ENCODE measurements at places on chromosomes 3 and 15.

GRCh38 chr3:73100741-73101559 lies 39.5 kb downstream of the EBLN2 start:
- peak; percentile 49 for DNase-seq

GRCh38 chr15:83094583-83094982 lies 12.9 kb upstream of the TM6SF1 start:
- DNase-seq: no peak

- no peak for DNase-seq
Observed at GRCh38 chr3:127738192-127738840, 65.6 kb downstream of the ABTB1 start.

- DNase-seq: no peak
Observed at GRCh38 chr15:63559753-63560152, 37.4 kb upstream of the FBXL22 start.

GRCh38 chr3:58010562-58010961 lies 2.3 kb downstream of the FLNB start:
- no peak for DNase-seq

- DNase-seq: no peak
Observed at GRCh38 chr15:45495588-45495987, 27.0 kb downstream of the SLC30A4 start.

DNA sequence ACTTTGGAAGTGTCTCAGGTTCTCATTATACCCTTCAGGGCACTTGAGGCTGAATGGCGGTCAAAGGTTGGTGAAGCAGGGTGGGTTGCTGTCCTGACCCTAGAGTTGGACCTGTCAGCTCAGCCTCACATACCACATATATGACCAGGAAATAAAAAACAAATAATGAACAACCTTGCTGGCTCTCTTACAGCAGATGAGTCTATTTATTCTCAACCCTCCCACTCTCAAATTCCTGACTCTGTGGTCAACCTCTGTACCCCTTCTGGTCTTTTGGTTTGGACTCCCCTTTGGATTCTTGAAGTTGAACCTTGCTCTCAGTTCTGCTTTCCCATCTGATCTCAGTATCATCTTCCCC lies 16.9 kb downstream of the PPP2R3A start:
- DNase-seq: no peak

GRCh38 chr3:164306042-164306441 lies 772.3 kb downstream of the SI start:
- no peak for DNase-seq

GRCh38 chr3:152126260-152126659 lies 142.5 kb upstream of the MBNL1 start:
- DNase-seq: no peak

- no peak for DNase-seq
Observed at GRCh38 chr3:52896613-52897012, 735 bp downstream of the STIMATE start.

DNA sequence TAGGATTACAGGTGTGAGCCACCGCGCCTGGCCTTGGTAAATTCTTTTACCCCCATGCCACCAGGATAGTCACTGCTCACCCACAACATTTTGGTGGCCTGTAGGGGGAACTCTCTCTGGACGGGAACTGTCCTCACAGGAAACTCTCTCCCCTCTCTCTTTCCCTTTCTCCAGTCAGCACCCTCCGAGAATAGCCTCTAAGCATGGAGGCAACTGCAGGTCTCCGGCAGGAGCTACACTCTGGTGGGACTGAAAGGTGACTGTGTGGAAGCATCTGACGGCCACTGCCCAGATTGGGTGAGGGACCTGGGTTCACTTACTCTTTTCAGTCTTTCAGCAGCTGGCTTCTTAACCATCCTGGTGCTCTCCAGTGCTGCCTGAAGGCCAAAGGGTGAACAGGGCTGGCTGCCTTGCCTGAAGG lies 21.3 kb downstream of the TRANK1 start:
- no peak for DNase-seq

DNA sequence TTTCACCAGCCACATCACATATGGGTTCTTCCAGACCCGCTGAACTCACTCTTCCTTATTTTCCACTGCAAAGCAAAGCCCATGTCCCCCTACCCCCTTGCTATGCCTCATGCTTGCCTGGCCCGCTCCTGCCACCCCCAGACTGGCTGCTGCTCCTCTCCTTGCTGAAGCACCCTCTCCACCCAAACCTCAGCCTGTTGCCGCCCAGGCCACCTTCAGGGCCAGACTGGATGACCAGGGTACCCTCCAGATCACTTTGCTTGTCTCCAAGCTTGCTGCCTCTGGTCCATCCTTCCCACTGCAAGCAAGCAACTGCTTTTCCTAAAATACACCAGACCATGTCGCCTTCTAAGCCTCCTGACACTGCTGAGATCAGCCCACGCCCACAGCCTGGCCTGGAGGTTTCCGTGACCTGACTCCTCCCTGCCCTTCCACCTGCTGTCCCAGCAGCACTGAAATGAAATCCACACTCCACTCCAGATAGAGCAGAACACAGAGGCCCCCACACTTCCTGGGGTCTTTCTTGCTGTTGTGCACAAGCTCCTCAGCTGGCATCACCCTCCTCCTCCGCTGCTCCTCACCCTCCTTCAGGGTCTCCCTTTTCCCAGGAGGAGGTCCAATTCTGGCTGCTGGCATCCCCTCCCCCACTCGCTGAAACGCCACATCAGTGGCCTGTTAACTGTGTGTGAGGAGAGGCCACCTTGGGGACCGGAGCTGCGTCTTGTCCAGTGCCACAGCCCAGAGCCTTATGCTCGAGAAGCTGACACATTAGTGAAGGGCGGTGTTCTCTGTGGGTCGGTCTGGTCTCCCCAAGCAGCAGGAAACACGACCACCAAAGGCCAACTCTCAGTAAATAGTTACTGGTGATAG lies 99.1 kb downstream of the ADCY5 start:
- no peak for DNase-seq

- peak; percentile 47 for DNase-seq
Observed at GRCh38 chr3:62876064-62876463, 848 bp upstream of the CADPS start.

- peak; percentile 83 for DNase-seq
Observed at GRCh38 chr15:50181969-50182218, at the start of gene SLC27A2. Gene SLC27A2 (plus strand): TSS chr15:50182196. CDS start chr15:50182428, 232 bp downstream.

GRCh38 chr3:193498215-193498614 lies 56.5 kb downstream of the ATP13A4 start:
- no peak for DNase-seq

DNA sequence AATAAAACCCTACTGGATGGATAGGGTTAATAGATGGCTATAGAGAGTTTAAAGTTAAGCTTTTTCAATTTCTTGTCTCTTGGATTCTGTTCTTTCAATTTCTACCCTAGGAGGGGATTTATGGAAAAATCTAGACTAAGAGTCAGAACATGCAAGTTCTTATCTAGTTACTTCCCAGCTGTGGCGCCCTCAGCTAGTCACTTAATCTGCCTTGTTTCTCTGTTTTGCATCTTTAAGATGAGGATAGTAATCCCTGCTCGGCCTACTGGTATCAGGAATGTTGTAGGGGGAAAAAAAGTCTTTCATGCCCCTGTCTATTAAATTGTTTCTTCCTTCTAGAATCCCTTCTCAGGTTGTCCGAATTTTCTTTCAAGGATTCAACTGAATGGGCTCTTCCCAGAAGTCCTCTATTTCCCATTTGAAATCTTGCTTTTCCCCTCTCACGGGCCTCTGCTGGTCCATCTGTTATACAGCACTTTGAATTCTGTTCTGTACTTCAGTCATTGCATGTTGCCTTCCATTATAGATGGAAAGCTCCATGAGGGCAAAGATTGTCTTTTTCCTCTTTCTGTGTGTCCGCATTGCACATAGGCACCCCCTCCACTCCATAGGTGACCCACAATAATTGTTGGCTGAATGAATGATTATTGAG lies 4.4 kb downstream of the KCTD6 start:
- no peak for DNase-seq

DNA sequence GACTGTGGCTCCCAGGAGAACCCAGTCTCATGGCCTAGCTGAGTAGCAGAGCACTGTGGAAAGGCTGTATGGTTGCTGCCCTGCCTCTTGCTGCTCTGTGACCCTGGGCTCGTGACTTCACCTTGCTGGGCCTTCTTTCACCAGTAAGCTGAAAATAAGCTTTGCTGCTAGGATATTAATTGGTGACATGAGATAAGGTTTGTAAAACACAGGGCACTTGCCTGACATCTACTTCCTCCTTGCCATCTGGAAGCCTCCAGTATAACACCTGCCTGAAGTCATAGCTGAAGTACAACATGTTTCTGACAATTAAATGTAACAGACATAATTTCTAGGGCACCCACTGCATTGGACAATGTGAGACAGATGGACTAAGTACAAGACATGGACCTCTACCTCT lies 53.6 kb downstream of the CLEC3B start:
- DNase-seq: no peak

GRCh38 chr15:73748730-73749129 lies 4.4 kb downstream of the INSYN1 start:
- DNase-seq: no peak

GRCh38 chr3:189903562-189904250 lies 217.0 kb downstream of the P3H2 start:
- DNase-seq: peak; percentile 8

DNA sequence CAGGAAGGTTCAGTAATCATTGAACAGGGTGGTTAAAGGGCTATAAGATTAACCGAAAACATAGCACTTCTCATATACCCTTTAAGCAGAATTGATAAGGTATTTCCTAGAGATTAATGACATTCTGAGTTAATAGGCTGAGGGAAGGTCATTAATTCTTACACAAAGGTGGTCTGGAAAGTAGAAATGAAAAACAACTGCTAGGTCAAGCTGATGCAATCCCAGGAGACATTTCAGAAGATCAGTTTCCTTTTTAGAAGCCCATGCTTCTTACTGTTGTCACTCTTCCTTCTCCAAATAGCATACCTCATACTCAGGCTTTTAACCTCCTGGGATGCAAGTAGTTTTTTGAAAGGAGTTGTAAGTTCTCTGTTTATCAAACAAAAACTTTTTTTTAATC lies 8.8 kb downstream of the FILIP1L start:
- DNase-seq: no peak

DNA sequence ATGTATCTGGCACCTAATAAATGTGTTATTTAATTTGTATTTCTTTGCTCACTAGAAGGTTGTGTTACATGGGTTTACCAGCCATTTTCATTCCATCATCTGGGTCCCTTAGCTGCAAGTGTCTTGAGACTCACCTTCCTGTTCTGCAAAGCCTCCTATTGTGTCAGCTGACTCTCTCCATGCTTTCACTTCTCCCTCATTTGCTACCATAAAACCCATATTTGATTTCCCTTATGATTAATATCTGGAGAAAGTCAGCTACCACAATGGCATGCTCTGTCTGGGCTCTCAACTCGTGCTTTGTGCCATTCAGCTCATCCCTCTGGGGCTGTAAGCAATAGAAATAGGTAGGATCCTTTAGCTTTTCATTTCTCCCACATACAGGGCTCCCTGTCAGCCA lies 79.5 kb upstream of the EIF1B start:
- no peak for DNase-seq

- DNase-seq: no peak
Observed at GRCh38 chr3:12363397-12364195, 74.7 kb downstream of the PPARG start.

DNA sequence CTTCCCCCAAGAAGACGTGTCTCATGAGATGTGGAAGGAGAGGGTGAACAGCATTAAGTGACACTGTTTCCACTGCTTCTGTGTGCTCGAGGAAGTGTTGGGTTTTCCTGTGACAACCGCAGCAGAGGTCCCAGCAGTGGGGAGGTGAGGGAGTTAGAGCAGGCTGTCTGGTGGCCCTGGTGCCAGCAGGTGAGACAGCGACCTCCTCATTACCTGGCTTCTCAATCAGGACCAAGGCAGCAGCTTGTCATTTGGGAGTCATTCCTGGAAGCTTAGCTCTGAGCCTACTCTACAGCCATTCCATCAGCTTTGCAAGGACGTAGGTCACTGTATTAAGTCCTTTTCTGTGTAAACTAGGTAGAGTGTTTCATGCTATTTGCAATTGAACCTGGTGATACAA lies 63.3 kb upstream of the RGMA start:
- DNase-seq: no peak

- DNase-seq: no peak
Observed at GRCh38 chr15:88904257-88904623, 8.9 kb upstream of the HAPLN3 start.

DNA sequence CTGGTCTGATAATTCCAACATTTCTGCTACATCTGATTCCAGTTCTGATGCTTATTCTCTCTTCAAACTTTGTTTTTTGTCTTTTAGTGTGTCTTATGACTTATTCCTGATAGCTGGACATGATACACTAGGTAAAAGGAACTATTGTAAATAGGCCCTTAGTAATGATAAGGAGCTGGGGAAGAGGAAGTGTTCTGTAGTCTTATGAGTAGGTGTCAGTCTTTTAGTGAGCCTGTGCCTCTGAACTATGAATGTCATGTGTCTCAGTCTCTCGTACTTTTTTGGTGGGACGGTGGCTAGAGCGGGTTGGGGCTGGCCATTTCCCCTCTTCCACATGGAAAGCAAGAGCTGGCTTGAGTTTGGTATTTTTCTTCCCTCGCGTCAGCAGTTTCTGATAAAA lies 41.2 kb downstream of the PCCB start:
- DNase-seq: no peak

DNA sequence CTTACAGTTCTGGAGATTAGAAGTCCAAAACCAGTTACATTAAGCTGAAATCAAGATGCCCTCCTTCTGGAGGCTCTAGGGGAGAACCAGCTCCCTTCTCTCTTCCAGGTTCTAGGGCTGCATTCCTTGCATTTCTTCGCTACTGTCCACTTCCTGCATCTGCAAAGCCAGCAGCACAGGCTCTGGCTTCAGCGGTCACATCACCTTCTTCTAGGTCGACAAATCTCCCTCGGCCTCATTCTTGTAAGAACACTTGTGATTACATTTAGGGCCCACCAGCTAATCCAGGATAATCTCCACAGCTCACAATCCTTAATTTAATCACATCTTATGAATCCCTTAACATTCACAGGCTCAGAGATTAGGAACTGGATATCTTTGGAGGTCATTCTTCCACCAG lies 73.8 kb downstream of the MINAR1 start:
- DNase-seq: no peak

- DNase-seq: no peak
Observed at GRCh38 chr15:43958861-43959330, 132.1 kb downstream of the WDR76 start.

GRCh38 chr3:48702320-48702920 lies 14.6 kb downstream of the IP6K2 start:
- no peak for DNase-seq

DNA sequence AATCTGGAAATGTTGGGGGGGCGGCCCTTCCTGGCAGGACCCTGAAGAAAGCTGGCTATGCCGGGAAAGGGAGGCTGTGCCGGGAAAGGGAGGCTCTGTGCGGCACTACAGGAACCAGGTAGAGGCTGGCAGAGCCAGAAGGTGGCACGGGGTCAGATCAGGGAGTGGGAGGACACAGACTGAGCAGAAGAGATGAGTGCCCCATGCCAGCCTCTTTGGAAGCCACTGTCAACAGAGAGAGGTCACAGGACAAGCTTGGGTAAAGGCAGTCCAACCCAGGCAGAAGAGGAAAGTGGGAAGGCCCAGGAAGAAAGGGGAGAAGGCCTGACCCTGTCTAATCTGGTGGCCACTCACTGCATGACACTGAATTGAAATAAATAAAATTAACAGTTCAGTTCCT lies 1.5 kb downstream of the C15orf62 start:
- DNase-seq: no peak

Measured in HuH-7 (cell line).